Liver (tissue), 10 donors: ENCODE measurements at places on chromosomes 5 and 9.

- no peaks in the 10 kb centered on the region for H3K27me3 ChIP-seq
- H3K36me3 ChIP-seq, result no peaks in the 10 kb centered on the region
- peak; percentile 46 for DNase-seq
- peak overlapping the region; percentile 43 for H3K27ac ChIP-seq
- H3K4me3 ChIP-seq, result peak overlapping the region; percentile 19
- H3K4me1 ChIP-seq, result peaks cover 22% of the 10 kb centered on the region
Observed at GRCh38 chr5:154654486-154655371, 100.4 kb upstream of the LARP1 start.

DNA sequence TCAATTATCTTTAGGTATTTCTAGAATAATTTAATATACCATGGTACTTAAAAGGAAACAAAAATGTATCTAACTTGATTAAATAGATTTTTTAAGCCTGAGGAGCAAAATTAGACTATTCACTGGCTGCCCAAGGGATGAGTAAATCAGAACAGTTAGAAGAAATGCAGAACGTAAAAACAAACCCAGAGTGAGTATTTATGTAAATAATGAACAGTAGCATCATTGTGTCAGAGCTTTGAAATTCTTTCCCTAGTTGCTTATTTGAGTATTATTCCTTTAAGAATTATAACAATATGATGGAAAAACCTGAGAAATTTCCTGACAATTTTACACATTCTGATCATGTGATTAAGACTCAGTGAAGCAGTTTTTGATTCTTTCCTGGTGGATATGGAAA is 200.9 kb downstream of the GDNF start:
- H3K27ac ChIP-seq, result no peak overlapping the region
- no peaks in the 10 kb centered on the region for H3K4me1 ChIP-seq
- DNase-seq, result no peak
- no peak overlapping the region for H3K4me3 ChIP-seq
- H3K36me3 ChIP-seq, result no peaks in the 10 kb centered on the region

DNA sequence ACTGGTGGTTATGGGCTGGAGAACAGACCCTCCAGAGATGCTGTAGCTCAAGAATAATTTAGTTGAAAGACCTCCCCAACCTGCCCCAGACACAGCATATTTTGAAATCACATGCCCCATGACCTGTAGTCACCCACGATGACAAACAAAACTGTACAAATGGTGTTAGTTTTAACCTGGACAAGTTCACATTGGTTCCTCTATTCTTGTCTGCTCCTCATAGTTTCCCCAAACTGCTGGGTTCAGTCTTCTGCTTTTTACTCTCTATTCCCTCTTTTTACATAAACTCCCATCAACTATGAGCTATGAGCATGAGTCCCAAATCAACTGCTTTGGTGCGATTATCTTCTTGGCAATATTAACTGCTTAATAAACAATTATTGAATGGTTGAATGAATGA is 365.3 kb upstream of the CLINT1 start:
- no peaks in the 10 kb centered on the region for H3K4me1 ChIP-seq
- H3K27ac ChIP-seq, result no peak overlapping the region
- DNase-seq, result no peak
- no peaks in the 10 kb centered on the region for H3K36me3 ChIP-seq
- H3K4me3 ChIP-seq, result no peak overlapping the region

- no peak overlapping the region for H3K27ac ChIP-seq
- H3K4me3 ChIP-seq, result no peak overlapping the region
- no peaks in the 10 kb centered on the region for H3K27me3 ChIP-seq
Observed at GRCh38 chr5:107806705-107807104, 136.0 kb upstream of the EFNA5 start.

GRCh38 chr9:95511616-95511931 is 5.2 kb downstream of the PTCH1 start:
- H3K27ac ChIP-seq, result peak overlapping the region; percentile 78
- no peaks in the 10 kb centered on the region for H3K36me3 ChIP-seq
- no peak for DNase-seq
- no peaks in the 10 kb centered on the region for H3K27me3 ChIP-seq

GRCh38 chr9:7216004-7216841 is 458.4 kb downstream of the KDM4C start:
- no peaks in the 10 kb centered on the region for H3K27me3 ChIP-seq
- no peak for DNase-seq
- no peaks in the 10 kb centered on the region for H3K36me3 ChIP-seq
- H3K4me3 ChIP-seq, result no peak overlapping the region

GRCh38 chr9:101018467-101018866 is 10.1 kb upstream of the PLPPR1 start:
- H3K4me3 ChIP-seq, result no peak overlapping the region
- no peaks in the 10 kb centered on the region for H3K4me1 ChIP-seq
- no peaks in the 10 kb centered on the region for H3K27me3 ChIP-seq
- H3K36me3 ChIP-seq, result no peaks in the 10 kb centered on the region
- H3K27ac ChIP-seq, result no peak overlapping the region

GRCh38 chr9:129946246-129946995 is 96.6 kb downstream of the FNBP1 start:
- H3K27ac ChIP-seq, result no peak overlapping the region
- H3K4me1 ChIP-seq, result no peaks in the 10 kb centered on the region
- H3K27me3 ChIP-seq, result no peaks in the 10 kb centered on the region
- peaks cover 3% of the 10 kb centered on the region for H3K36me3 ChIP-seq
- no peak overlapping the region for H3K4me3 ChIP-seq
- no peak for DNase-seq

DNA sequence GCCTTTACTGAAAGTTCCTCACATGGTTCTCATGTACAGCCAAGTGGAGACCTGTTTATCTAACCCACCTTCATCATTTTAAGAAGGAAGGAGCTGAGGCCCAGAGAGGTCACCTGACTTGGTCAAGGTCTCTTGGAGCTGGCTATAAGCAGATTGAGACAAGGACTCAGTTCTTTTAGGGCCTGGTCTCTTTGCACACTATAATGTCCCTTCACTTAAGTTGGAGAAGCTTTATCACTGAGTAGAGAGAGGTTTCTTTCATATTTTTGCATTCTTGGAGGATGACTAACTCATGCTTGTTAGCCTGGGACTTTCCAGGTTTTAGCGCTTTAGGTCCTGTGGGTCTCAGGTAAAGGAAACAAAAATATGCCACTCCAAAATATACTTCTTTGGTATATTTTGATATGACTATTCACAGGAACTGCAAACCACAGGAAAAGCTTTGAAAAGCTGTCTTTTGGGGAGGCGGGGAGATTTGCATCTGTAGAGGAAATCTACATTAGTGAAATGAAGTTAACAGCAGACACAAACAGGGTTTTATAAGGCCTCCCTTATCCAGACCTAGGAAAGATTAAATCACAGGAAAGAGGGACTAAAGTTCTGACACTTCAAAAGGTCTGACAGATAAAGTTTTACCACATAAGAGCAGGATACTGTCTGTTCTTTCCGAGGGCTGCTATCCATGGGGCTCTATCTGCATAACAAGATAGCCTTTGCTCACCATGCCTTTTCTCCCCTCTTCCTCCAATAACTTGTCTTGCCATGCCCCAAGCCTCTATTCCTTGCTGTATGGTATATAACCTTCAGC is 95.8 kb upstream of the ANKRD55 start:
- H3K27ac ChIP-seq, result no peak overlapping the region
- no peaks in the 10 kb centered on the region for H3K27me3 ChIP-seq
- H3K4me3 ChIP-seq, result no peak overlapping the region
- no peak for DNase-seq
- H3K36me3 ChIP-seq, result no peaks in the 10 kb centered on the region
- H3K4me1 ChIP-seq, result no peaks in the 10 kb centered on the region

GRCh38 chr5:179974946-179975712 is 67.4 kb upstream of the TBC1D9B start:
- peaks cover 12% of the 10 kb centered on the region for H3K4me1 ChIP-seq
- no peaks in the 10 kb centered on the region for H3K36me3 ChIP-seq
- H3K4me3 ChIP-seq, result no peak overlapping the region
- H3K27me3 ChIP-seq, result no peaks in the 10 kb centered on the region
- no peak overlapping the region for H3K27ac ChIP-seq

- no peak overlapping the region for H3K4me3 ChIP-seq
- no peak overlapping the region for H3K27ac ChIP-seq
- H3K36me3 ChIP-seq, result no peaks in the 10 kb centered on the region
- no peaks in the 10 kb centered on the region for H3K27me3 ChIP-seq
- H3K4me1 ChIP-seq, result no peaks in the 10 kb centered on the region
Observed at GRCh38 chr9:93815135-93815534, 140.0 kb downstream of the BARX1 start.

GRCh38 chr9:18327121-18327520 is 146.8 kb upstream of the ADAMTSL1 start:
- H3K36me3 ChIP-seq, result no peaks in the 10 kb centered on the region
- no peaks in the 10 kb centered on the region for H3K4me1 ChIP-seq
- H3K27ac ChIP-seq, result no peak overlapping the region
- no peaks in the 10 kb centered on the region for H3K27me3 ChIP-seq
- no peak for DNase-seq

DNA sequence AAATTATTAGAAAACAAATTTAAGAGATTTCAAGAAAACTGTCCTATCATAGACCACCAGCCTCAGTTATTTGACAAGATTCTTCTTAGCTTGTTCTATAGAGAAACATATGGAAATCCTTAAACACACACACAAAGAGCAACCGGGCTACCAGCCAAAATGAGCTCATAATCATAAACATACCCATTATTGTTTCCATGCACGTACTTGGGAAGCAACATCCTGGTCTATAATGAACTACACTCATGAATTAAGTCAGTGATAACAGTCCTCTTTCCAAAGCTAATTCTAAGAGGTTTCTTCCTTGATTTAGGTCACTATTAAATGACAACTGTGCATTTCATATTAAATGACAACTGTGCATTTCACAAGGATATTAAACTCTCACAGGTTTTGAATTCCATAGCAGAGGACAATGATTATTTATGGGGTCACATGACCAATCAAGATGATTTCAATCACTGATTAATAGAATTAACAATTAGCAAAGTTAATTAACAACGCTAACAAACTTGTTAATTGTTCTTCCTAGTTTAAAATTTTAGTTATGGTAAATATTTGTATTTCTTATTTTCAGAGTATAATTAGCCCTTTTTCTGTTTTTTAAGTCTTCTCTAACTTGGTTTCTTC is 77.0 kb downstream of the OXCT1 start:
- H3K4me3 ChIP-seq, result no peak overlapping the region
- no peaks in the 10 kb centered on the region for H3K36me3 ChIP-seq
- no peaks in the 10 kb centered on the region for H3K27me3 ChIP-seq
- no peaks in the 10 kb centered on the region for H3K4me1 ChIP-seq

- H3K4me1 ChIP-seq, result no peaks in the 10 kb centered on the region
- H3K36me3 ChIP-seq, result no peaks in the 10 kb centered on the region
- no peak overlapping the region for H3K4me3 ChIP-seq
- H3K27ac ChIP-seq, result no peak overlapping the region
- DNase-seq, result no peak
- no peaks in the 10 kb centered on the region for H3K27me3 ChIP-seq
Observed at GRCh38 chr5:1413611-1414241, 31.5 kb downstream of the SLC6A3 start.

- H3K27ac ChIP-seq, result no peak overlapping the region
- H3K27me3 ChIP-seq, result no peaks in the 10 kb centered on the region
- no peak for DNase-seq
- peaks cover 13% of the 10 kb centered on the region for H3K4me1 ChIP-seq
- no peak overlapping the region for H3K4me3 ChIP-seq
Observed at GRCh38 chr9:113562653-113563381, 99.3 kb downstream of the RGS3 start.

- H3K27me3 ChIP-seq, result no peaks in the 10 kb centered on the region
- peaks cover 12% of the 10 kb centered on the region for H3K36me3 ChIP-seq
- H3K4me1 ChIP-seq, result peaks cover 6% of the 10 kb centered on the region
- no peak overlapping the region for H3K4me3 ChIP-seq
- no peak overlapping the region for H3K27ac ChIP-seq
Observed at GRCh38 chr5:136033234-136033633, 4.4 kb downstream of the TGFBI start.

GRCh38 chr9:130110166-130110565 is 56.5 kb downstream of the GPR107 start:
- H3K27me3 ChIP-seq, result no peaks in the 10 kb centered on the region
- H3K36me3 ChIP-seq, result peaks cover 31% of the 10 kb centered on the region
- H3K4me1 ChIP-seq, result no peaks in the 10 kb centered on the region
- no peak overlapping the region for H3K27ac ChIP-seq

- H3K27me3 ChIP-seq, result no peaks in the 10 kb centered on the region
- no peak overlapping the region for H3K4me3 ChIP-seq
- DNase-seq, result no peak
- peaks cover 81% of the 10 kb centered on the region for H3K4me1 ChIP-seq
- no peaks in the 10 kb centered on the region for H3K36me3 ChIP-seq
- peak overlapping the region; percentile 74 for H3K27ac ChIP-seq
Observed at GRCh38 chr5:177372910-177373309, 11.3 kb upstream of the SLC34A1 start.

DNA sequence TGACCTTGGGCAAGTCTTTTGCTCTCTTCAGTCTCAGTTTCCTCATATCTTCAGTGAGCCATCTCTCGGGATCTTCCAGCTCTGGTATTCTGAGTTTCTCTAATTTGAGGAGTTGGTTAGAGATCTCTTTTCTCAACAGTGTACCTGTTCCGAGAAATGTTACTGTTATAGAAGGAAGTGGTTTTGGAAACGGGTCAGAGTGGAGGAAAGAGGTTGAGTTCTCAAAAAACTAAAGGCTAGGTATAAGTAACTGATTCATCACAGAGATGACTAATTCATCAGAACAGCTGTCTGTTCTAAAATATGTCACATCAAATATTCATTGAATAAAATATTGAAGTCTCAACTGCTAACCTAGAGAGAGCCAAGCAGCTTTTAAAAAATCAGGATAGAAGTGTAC is 106.6 kb downstream of the PALM2AKAP2 start:
- no peaks in the 10 kb centered on the region for H3K27me3 ChIP-seq
- H3K4me3 ChIP-seq, result no peak overlapping the region
- DNase-seq, result no peak
- H3K27ac ChIP-seq, result no peak overlapping the region

DNA sequence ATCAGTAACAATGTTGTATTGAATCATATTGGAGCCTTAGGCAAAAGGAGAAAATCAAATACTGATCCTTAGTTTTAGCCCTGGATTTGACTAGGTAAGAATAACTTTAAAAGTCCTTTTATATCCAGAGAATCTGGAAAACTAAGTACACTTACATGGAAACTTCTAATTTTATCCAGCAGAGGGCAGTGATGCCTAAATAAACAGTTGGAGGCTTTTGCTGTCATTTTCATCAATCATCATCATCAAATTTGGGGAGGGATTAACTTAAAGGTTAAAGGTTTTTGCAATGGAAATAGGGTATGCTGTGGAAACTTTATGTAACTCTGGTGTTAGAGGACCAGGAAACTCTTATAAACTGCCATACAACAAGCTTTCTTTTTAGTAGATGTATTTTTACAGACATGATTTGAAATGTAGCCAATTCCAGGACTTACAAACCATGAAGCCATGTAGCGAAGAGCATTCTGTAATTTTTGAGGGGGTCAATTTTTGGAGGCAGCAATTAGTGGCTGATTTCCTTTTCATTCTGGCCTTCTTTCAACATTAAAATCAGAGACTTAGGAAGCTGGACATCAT is 112.7 kb downstream of the OSTF1 start:
- H3K36me3 ChIP-seq, result no peaks in the 10 kb centered on the region
- H3K4me3 ChIP-seq, result no peak overlapping the region
- DNase-seq, result no peak
